BJ (cell line): ENCODE measurements at places on chromosomes 12 and 14.
A peak's percentile ranks its signal among the peaks of the same experiment; 100 is the strongest.

DNA sequence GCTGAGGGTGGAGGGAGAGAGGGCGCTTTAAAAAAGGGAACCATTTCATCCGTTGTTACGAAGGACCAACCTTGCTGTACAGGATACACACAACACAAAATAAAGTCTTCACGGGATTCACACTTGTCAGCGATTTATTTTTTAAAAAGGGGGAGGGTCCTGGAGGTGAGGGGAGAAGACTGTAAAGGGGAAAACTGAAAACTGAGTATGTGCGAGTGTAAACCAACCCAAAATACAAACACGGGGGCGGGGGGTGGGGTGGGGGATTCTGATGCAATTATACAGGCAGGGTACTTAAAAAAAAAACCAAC, 499 bp upstream of the PRKAG1 start:
- no peak for DNase-seq

DNA sequence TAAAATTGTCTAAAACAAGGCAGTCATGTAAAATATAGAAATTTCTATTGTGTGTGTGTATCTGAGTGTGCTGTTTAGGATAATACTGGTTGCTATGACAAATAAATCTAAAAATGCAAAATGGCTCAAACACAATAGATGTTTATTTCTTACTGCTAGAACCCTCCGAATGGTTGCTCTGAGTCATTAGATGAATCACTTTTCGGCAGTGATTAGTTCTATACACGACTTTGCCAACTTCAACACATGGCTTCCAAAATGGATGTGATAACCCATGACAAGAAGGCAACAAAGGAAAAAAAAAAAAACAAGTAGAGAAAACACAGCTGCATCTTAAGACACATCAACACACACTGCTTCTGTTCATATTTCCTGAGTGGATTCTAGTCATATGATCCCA, 729.2 kb downstream of the AACS start:
- DNase-seq: no peak

DNA sequence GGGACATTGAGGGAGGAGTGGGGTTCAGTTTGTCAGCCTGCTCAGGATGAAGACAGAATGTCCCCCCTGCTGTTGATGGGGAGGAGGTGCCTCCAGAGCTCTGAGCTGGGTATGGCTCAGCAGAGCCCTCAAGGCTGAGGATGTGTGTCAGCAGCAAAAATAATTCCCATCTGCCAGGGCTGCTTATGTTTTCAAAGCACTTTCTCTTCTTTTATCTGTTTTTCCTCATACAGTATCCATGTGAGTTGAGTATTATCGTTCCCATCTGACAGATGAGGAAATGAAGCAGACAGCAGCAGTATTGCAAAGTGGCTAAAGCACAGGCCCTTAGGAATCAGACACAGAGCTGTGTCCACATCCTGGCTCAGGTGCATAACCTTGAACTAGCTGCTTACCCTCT, 94.1 kb downstream of the SLC8A3 start:
- no peak for DNase-seq

DNA sequence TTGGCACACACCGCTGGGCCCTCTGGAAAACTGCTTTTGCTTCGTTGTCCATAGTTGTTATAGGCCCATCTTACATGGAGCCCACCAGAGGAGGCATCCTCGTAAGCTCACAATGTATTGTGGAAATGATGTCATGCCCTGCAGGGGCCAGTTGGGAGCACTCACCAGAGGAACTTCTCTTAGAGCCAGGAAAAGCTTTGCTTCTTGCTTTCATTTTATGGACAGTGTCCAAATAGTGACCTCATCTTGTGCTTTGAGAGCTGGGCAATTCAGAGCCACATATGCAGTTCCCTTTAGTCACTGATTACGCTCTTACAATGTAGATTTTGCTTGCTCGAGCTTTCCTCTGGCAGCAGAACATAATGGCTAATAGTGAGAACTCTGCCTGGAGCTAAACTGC, 275.6 kb downstream of the AACS start:
- peak; percentile 11 for DNase-seq

GRCh38 chr14:40402957-40403356, 970.7 kb upstream of the FBXO33 start:
- DNase-seq: no peak

- no peak for DNase-seq
Measured at GRCh38 chr12:2627835-2628191, 167.0 kb upstream of the FKBP4 start.

DNA sequence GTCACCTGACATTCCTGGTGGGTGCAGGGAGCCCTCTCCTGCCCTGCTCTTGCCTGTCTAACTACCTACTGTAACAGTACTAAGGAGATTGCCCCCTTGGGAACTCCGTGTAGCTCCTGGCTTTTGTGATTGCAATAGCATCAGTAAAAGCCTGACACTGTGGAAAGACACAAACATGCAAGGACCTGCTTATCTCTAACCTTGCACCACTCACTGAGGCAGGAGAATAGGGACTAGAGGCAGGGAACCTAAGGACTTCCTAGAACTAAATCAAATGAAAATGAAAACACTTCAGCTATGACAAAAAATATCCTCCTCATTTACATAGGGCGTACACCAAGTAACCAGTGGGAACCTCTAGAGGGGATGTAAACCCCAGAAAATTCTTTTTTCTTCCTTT, 28.5 kb downstream of the TUBA1A start:
- DNase-seq: no peak

DNA sequence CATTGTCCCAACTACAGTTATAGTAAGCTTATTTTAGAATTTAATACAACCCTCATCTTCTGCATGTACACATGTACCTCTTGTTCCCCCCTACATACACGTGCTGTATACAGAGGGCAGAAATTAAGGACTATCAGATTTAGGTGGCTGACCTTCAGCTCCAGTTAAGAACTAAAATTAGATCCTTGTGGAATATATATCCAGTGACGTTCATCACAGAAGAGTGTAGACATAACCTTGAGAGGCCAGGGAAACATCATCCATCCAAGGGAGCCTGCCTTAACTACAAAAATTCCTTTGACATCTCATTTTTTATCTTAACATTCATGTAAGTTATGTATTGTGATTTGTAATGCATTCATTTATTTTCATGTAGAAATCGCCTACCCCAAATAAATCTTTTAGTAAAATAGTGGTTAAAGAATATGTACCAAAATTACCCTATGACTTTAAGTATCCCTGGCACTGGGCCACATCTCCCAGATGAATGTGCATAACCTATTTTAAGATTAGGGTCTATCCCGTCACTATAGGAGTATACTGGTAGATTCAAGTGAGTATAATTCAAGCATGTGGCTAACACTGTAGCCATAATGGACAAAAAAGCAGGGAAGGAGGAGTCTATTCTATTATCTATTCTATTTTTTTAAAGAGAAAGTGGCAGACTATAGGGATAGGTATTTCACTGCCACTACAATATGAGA, 27.5 kb downstream of the RIC8B start:
- no peak for DNase-seq
